ENCODE measurements at places on chromosomes 2 and 18. TPM values are rescaled to one million over a fixed set of nuclear protein-coding genes. Genes with fewer than 3 reads are reported as not detected.
A peak's percentile ranks its signal among the peaks of the same experiment; 100 is the strongest.

Gene ATOH8
- total RNA-seq = 7.9 TPM

Gene NAT8
- not detected for total RNA-seq

Gene GPR39
- total RNA-seq = 9.0 TPM

Gene MEP1B
- not detected for total RNA-seq

Gene UNC80
- not detected for total RNA-seq

GRCh38 chr2:124920448-124920847, 895.4 kb downstream of the CNTNAP5 start:
- DNase-seq = no peak

DNA sequence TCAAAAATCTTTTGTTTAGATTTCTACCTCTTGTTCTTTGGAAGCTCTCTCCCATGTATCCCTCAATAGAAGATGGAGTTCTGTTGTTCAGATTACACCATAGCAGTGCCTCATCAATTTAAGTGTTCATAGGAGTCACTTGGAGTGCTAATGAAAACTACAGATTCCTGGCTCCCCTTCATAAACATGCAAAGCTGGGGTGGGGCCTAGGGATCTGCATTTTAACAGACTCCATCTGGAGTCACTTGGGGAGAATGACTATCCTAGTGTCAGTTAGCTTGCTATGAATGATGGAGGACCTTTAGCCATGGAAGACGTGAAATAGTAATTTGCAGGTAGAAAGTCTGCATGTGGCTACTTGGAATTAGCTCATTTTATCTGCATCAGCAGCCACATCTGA, 105.4 kb downstream of the RGPD3 start:
- DNase-seq = no peak

DNA sequence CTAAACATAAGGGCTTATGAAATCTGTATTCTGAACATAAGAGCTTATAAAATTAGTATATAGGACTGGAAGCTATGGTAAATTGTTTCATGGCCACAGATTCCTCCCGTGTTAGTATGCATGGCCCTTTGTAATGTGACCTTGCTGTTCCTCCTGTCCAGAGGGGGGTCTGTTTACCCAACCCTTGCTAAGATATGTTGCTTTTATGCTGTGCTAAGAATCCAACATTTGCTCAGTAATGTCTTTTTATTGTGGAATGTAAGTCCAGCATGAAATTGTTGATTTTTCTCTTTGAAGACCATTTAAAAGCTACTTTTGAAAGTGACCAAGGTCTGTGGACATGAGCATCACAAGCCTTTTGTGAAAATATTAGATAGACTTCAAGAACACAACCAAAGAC, 485.4 kb downstream of the PARD3B start:
- DNase-seq = no peak

GRCh38 chr2:73414696-73415095, 29.1 kb downstream of the ALMS1 start:
- peak; percentile 57 for DNase-seq

GRCh38 chr18:59453468-59453961, 94.5 kb upstream of the LMAN1 start:
- DNase-seq = no peak

DNA sequence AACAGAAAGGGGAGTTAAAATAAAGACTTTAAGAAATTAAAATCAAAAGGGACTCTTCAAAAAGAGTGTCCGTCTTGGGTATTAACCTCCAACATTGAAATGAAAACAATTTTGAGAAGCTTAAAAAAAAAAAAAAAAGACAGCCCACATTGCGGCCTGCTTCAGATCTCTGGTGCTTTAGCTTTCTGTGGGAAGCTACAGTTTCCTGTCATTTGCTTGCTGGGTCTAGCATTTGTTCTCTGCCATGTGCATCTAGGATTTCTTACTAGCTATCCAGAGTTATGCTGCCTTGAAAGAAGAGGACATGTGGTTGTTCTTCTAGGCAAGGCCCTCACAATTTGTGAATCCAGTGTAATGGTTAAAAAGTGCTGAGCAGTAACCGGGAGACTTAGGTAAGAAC, 375.3 kb downstream of the SLC4A3 start:
- no peak for DNase-seq

- no peak for DNase-seq
Measured at GRCh38 chr2:192072778-192073177, 122.0 kb downstream of the TMEFF2 start.

- no peak for DNase-seq
Measured at GRCh38 chr18:71045331-71046065, 756.7 kb downstream of the SOCS6 start.

GRCh38 chr2:177260379-177260778, 4.1 kb downstream of the NFE2L2 start:
- DNase-seq = no peak

DNA sequence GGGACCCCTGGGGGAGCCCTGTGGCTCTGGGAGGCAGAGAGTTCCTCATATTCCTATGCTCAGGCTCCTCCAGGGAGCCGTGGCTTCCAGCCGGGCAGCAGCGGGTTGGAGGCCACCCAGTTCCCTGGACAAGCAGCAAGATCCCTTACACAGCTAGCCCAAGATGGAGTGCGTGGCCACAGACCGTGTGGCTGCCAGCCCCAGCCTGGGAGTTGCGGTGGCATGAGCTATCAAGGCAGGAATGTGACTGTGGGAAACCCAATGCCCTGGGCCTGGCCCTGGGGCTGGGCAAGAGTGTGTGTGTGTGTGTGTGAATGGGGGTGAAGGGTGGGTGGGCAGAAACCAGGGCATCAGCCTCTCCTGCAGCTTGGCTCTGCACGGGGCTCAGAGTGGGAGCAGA, 130.5 kb downstream of the DYSF start:
- DNase-seq = no peak

GRCh38 chr2:25339791-25340180, 1.9 kb downstream of the DNMT3A start:
- no peak for DNase-seq

GRCh38 chr2:235698028-235698427, 204.2 kb downstream of the AGAP1 start:
- peak; percentile 9 for DNase-seq

GRCh38 chr2:83305758-83306378, 1153.2 kb downstream of the SUCLG1 start:
- no peak for DNase-seq

Measured in IMR-90 (cell line).